Right kidney (tissue), 9 donors: ENCODE measurements at places on chromosomes 12 and 14.

DNA sequence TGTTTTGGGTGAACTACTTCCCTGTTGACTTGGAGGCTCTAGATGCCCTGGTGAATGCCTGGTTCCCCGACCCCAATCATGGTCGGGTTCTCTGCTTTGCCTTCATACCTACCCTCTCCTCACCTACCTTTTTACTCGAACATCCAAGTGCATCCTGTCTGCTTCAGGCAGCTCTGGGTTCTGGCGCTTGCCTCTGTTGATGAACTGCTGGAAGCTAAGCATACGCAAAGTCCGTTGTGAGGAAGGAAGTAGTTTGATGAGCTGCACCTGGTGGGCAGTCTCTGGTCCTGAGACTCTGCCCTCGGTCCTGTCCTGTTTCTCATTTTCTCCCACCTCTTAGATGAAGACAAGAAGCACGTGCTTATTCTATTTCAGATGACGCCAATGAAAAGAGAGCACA lies 13.6 kb downstream of the KCNH3 start:
- no peak for DNase-seq

GRCh38 chr12:52826611-52827498 lies 7.3 kb downstream of the KRT79 start:
- DNase-seq = no peak

GRCh38 chr12:5166976-5167375 lies 123.3 kb downstream of the KCNA5 start:
- DNase-seq = no peak

DNA sequence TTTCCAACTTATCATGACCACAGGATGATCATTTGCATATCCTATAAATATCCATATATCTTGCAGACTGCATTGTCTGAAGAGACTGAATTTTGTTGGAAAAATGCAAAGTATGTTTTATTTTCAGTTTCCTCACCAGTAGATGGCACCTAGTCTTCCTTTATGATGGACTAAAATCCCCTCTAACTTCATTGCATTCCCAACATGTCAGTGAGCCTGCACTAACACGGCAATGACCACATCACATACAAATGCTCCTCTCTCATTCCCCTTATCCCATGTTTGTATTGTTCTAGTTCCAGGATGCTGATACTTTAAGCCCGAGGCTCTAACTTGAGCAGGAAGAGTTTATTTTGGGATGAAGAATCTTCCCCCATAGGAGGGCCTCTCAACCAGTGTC lies 24.7 kb upstream of the MYBPC1 start:
- DNase-seq = peak; percentile 16

DNA sequence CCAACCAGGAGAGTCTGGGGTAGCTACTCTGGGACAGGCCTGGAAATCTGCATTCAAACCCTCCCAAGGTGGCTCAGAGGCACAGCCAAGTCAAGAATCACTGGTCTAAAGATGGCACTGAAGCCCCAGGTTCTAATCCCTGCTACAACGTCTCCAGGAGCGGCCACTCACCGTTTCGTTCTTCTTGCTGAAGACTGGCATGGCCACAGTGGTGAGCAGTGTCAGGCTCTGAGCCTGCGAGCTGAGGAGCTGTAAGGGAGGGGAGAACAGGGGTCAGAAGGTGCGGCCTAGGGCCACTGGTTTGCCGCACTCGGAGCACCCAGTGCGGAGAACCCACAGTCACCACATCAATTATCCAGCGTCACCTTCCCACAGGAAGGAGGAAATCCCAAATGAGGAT lies 38.8 kb downstream of the CACNA2D4 start:
- DNase-seq = no peak

GRCh38 chr12:93484315-93484981 lies 17.1 kb downstream of the MRPL42 start:
- no peak for DNase-seq

DNA sequence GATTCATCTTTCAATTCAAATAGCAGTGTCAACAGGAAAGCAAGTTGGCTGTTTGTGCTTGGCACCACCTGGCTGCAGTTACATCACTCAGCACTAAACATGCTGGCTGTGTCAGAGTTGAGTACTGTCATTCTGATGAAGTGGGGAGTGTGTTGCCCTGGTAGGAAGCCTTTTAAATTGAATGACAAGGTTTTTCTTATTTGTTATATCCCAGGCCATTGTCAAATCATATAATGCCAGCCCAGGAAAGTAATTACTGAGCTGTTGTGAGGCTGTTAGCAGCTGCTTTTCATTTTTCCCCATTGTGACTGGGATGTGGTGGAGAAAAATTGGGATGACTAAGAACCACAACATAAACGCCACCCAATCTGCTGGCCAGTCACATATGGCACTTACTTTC lies 106.5 kb upstream of the PRKD1 start:
- no peak for DNase-seq

- DNase-seq = no peak
Observed at GRCh38 chr12:88309546-88309945, 167.4 kb downstream of the TMTC3 start.

DNA sequence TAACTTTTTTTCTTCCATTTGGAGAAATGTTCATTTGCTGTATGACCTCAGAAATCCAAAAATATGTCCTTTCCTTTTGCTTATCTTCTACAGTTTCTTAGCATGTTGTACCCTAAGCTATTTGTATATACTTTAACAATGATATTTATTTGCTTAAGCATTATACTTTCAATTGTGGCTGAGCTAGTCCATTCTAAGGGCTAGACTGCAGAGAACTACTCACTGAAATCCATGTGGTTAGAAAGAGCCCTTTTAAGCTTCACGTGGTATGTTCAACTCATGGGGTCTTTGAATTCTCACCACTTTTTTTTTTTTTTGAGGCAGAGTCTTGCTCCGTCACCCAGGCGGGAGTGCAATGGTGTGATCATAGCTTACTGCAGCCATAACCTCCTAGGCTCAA lies 122.5 kb downstream of the HMGA2 start:
- DNase-seq = no peak

DNA sequence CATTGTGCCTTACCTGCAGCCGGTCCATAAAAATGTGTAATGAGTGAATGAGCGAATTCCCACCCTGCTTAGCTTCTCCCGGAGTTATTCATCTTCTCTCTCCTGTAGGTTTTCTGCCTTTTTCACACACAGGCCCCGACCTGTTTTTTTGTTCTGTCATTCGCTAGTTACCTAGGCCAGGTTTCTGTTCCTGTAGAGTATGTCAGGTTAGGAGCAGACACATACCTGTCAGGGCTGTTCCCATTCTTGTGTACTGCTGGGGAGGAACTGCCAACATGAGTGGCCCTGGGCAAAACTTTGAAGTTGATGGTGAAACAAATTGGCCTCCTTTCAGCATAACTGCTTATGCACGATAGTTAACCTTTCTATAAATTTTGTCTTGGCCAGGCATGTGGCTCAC lies 140.1 kb downstream of the SYNE2 start:
- no peak for DNase-seq

DNA sequence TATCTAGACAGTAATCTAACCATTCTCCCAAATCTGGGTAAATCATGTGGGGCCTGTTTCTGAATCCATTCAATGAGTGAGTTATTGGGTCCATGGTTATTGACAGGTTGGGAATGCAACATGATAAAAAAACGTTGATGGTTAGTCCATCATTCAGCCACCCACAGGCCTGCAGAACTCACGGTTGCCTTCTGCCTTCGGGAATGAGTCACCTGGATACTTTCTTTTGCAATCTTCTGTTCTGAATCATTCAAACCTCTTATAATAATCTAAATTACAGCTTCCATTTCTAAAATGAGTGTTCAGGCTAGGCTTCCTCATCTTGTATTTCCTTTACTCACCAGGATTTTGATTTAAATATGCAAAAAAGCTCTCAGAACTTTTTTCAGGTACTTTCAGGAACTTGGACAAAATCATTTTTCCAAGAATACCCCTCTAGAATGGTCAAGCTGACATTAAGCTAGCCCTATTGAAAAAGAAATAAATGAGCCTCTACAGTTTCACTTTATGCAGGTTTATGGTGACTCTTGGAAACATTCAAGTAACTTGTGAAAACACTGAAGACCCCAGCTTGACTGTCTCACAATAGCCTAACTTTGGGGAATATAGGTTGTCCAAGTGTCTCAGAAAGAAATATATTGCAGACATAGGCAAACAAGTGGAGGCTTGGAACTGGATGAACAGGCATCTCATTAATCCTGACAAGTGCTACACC lies 94.4 kb downstream of the KCNK10 start:
- DNase-seq = no peak

- no peak for DNase-seq
Observed at GRCh38 chr12:3644104-3644503, 108.8 kb downstream of the CRACR2A start.

GRCh38 chr14:85764822-85765221 lies 234.9 kb downstream of the FLRT2 start:
- no peak for DNase-seq

GRCh38 chr14:92506231-92506630 lies 7.3 kb upstream of the RIN3 start:
- DNase-seq = no peak

- no peak for DNase-seq
Observed at GRCh38 chr14:41957459-41957858, 350.8 kb downstream of the LRFN5 start.

- DNase-seq = no peak
Observed at GRCh38 chr12:34299802-34300193, 277.5 kb downstream of the ALG10 start.

GRCh38 chr12:24054416-24054815 lies 104.9 kb upstream of the SOX5 start:
- no peak for DNase-seq

DNA sequence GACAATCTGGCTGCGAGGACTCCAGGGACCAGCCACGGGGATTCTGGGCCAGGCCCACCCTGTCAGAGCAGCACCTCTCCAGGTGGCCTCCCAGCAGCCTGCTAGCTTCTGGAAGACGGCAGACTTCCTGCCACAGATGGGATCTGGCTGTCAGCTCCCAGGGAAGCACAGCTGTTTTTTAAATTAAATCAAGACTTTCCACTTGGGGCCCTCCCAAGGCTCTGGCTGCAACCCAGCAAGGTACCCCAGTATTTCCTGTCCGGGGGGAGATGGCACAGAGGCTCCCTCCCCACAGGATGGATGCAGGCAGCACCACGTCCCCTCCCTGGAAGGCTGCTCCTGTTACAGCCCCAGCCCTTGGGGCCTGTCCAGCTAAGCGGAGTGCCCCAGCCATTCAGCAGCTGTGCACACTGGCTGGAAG lies 56.9 kb downstream of the ACTN1 start:
- DNase-seq = peak; percentile 37

DNA sequence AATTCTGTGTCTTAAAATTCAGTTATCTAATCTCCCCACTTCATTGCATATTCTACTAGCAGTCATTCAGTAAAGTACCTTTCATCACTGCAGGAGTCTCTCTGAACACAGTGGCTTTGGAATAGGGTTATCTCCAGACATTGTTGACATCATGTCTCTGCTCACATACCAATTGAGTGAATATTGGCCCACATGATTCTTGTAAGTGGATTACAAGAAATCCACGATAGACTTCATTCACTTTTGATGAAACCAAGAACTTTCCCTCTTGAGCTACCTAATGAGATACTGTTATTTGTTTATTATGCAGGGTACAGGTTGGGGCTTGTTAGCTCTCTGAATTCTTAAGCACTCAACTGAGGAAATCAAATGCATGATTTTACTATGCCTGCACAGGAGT lies 284.9 kb downstream of the RAD51B start:
- no peak for DNase-seq

- DNase-seq = no peak
Observed at GRCh38 chr12:8662593-8662992, at the start of gene MFAP5. Gene MFAP5, minus strand, starts transcription at chr12:8662826. Its CDS starts 722 bp downstream, at chr12:8662104.

GRCh38 chr12:56116267-56117081 lies at the start of gene RPL41:
Gene RPL41, plus strand, starts transcription at chr12:56116633.
- DNase-seq = peak; percentile 99

- no peak for DNase-seq
Observed at GRCh38 chr12:110754101-110754793, 11.6 kb upstream of the PPP1CC start.

DNA sequence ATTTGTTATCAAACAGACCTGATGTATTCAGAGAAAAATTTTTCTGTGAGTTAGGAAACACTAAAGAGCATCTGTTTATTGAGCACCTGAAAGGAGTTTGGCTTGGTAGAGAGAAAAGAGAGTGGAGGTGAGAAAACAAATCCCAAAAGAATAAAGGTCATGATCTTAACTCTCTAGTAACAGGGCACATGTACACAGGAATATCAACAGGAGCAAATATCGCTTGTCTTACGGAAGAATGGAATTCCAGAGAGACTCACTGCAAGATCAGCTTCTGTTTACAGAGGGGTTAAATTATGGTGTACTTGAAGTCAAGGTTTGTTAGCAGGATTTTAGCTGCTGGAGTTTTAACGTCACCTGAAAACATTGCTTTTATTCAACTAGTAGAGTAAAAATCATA lies 78.8 kb downstream of the SPPL3 start:
- no peak for DNase-seq

DNA sequence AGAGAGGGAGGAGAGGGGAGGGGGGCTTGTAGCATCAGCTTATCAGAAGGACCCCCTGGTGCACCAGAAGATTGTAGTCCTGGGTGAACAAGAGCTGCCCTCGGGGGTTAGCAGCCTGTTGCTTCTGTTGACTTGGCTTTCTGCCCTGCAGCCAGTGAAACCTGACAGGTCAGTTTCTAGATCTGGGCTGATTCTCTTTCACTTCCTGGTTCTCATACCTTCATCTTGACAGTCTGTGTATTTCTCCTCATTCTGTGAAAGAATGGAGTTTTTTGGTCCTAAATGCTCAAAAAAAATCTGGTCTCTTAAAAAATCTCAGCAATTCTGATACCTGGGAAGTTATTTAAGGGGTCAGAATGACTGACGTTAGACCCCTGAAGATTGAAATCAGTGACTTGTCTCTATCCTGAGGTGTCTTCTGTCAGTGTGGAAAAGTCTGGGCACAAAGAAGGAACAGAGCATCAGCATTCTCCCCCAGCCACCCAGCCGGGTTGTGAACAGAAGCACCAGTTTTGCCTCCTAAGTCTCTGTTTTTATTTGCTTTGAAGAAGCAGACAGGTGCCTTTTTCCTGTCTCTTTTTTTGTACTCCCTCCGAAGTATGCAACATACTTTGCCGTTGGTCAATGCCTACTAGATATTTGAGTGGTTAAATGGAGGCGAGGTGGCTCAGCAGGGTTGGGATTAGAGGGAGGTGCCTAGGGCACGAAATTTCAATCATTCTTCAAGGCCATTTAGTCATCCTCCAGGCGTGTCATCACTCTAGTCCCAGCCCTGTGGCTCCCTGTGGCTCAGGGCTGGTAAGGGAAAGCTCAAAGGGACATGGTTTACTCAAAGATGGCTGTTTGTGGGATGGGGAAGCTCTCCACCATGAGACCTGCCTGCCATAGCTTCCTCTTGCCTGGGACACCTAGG lies 24.0 kb downstream of the TTC9 start:
- DNase-seq = no peak
